ENCODE measurements at places on chromosomes 2 and 18.

DNA sequence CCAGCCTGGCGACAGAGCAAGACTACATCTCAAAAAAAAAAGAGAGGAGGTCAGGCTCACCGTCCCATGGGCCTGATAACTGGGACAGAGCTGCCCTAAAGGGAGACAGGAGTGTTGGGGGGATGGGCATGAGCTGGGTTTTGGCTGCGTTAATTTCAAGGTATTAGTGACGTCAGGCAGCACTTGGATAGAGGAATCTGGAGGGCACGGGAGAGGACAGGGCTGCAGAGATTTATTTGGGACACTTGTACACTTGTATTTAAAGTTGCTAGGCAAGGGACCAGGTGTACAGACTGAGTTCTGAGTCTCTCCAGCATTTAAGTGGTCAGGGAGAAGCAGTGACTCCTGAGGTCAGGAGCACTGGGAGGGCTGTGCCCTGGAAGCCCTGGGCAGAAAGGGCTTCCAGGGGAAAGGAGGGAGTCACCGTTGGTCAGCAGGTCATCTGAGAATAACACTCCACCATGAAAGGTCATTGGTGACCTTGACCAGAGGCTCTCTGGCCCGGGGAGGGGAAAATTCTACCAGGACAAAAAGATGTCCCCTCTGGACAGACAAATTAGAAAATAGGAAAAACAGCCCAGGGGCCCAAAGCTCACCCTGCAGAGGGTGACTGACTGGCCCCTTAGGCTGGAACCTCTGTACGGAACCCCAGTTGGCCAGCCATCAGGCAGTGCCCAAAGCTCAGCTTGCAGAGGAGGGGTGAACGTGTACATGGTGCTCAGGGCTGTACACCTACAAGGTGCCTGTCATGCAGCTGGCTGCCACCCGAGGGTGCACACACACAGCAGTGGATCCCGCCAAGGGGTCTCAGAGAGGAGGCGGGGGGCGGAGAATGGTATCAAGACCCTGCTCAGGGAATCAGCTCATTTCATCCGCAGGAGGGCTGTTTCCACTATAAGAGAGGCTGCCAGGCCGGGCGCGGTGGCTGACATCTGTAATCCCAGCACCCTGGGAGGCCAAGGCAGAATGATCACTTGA lies 23.0 kb upstream of the CNNM3 start:
- DNase-seq: no peak

GRCh38 chr2:128543646-128544045 lies 225.0 kb upstream of the HS6ST1 start:
- no peak for DNase-seq

DNA sequence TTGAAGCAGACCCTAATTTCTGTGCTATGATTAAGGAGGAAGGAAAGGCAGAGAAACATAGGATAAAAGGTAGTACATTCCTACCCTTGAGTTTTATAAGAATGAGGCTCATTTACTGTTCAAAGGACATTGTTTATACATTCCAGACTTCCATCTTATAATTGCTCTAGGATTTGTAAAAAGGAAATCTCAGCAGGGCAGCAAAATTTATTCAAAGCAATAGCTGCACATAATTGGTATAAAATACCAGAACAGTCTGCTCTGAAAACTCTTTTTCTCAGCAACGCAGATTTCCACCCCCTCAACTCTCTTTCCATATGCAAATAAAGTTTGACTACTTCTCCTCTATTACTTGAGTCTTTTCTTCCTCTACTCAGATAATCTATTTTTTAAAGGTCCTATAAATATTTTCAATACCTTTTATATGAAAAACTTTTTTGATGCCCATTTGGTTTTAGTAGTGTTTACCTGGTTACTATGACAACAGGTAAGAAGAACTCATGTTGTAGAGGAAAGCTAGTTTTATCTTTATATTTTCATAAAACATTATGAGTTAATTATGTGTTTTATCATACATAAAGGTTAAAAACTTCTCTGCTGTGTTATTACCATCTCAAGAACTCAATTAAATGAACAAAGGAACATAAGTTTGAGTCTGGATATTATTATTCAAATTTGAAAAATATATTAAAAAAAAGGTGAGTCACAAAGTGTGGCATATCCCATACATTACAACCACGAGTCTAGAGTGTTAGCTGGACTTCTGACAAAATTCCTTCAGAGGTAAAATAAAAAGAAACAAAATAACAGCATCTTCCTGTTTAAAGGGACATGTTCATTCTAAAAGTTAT lies 19.9 kb downstream of the RBMS1 start:
- no peak for DNase-seq

DNA sequence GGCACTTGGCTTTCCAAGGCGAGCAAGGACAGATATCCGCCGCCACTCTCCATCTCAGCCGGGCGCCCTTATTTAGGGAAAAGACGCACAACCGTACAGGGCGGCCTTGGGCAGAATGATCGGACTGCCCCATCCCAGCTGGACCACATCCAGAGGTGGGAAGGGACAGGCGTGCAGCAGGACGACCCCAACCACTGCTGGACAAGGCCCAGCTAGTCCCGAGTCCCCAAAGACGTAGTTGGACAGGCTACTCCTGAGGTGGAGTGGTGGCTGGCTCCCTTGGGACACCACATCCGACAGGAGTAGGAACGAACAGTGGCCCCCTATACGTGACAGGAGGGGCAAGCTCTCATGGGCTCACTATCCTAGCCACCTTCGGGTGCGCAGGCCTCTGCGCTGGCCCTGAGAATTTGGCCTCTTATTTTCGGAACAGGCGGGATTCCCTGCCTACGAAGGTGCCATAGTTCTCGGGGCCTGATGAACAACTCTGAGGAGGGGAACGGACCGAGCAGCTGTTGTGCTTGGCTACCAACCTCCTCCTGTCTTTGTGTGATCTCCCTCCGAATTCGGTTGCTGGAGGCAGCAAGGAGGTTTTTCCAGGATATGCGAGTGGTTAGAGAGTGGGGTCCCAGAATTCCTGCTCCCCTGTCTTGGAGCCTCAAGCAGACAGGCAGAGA lies 2.3 kb downstream of the FEV start:
- no peak for DNase-seq

DNA sequence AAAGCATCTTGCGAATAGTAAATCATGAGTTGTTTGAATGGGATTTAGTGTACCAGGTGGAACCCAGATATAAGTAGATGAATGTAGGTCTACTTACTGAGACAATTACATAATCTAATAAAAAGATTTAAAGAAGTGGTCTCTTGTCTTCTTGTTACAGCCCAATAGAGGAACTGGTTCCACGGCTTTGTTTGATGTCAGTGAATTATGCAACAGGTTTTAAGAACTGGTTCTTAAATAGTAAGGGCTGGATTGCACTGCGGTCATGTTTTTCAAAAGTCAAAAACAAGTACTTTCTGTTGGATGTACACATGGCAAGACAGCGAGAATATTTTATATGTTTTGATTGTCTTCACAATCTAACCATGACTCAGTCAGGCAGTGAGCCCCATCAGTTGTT lies 15.4 kb upstream of the SLC9A2 start:
- DNase-seq: no peak

- peak; percentile 74 for DNase-seq
Observed at GRCh38 chr18:70523035-70523791, 234.4 kb downstream of the SOCS6 start.

GRCh38 chr18:4691836-4692235 lies 236.7 kb upstream of the DLGAP1 start:
- no peak for DNase-seq

DNA sequence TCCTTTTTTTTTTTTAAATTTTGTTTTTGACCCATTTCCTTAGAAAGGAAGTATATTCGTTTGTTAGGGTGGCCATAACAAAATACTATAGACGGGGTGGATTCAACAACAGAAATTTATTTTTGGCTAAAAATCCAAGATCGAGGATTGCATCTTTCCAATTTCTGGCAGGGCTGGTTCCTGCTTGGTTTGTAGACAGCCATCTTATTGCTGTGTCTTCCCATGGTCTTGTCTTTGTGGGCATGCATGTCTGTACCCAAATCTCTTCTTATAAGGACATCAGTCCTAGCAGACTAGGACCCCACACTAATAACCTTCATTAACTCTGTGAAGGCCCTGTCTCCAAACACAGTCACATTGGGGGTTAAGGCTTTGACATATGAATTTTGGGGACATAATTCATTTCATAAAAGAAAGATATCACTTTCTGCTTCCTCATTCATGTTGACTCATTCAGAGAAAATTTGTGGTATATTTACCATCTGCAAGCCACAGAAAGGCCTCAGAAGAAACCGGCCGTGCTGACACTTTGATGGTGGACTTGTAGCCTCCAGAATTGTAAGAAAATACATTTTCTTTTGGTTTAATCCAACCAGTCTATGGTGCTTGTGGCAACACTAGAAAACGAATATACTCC lies 262.1 kb downstream of the LPIN1 start:
- no peak for DNase-seq

- DNase-seq: no peak
Observed at GRCh38 chr18:46319783-46320182, 215.6 kb downstream of the HAUS1 start.

GRCh38 chr2:83069724-83070123 lies 1389.4 kb downstream of the SUCLG1 start:
- DNase-seq: peak; percentile 20

GRCh38 chr18:22005191-22005841 lies 164.1 kb upstream of the GATA6 start:
- DNase-seq: no peak

- no peak for DNase-seq
Observed at GRCh38 chr2:134306521-134306920, 52.6 kb downstream of the MGAT5 start.

DNA sequence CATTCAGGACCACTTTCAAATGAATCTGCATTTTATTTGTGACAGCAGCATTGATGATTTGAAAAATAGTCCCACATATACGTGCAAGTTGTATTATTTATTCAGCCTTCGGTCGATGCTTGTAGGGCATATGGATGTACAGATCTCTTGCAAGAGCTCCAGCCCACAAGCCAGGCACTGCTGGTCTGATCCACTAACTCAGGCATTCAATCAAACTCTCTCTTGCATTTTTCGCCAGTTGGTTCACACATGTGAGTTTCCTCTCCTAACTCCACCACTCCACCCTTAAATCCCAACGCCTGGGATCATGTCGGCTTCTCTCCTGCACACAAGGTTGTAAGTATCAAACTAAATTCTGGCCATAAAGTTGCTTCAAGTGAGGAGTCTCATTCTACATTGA lies 318.7 kb downstream of the CYP26B1 start:
- no peak for DNase-seq

GRCh38 chr2:55842046-55842445 lies 81.5 kb downstream of the EFEMP1 start:
- DNase-seq: no peak

DNA sequence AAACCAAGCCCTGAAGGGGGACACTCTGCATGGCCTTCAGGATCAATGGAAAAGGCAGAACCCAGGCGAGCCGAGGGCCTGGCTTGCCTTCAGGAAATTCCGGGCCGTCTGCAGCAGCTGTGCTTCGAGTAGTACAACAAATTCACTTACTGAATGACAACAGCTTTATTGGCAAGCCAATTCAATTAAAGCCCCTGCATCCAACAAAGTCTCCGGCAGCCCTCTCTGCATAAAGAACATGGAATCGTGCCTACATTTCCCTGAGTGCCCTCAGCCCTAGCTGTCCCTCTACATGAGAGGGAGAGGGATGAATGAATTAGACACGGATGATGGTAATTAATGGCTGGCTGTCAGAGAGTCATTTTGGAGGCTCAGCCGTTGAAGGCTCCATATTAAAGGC lies 189.0 kb downstream of the BCL11A start:
- DNase-seq: no peak

DNA sequence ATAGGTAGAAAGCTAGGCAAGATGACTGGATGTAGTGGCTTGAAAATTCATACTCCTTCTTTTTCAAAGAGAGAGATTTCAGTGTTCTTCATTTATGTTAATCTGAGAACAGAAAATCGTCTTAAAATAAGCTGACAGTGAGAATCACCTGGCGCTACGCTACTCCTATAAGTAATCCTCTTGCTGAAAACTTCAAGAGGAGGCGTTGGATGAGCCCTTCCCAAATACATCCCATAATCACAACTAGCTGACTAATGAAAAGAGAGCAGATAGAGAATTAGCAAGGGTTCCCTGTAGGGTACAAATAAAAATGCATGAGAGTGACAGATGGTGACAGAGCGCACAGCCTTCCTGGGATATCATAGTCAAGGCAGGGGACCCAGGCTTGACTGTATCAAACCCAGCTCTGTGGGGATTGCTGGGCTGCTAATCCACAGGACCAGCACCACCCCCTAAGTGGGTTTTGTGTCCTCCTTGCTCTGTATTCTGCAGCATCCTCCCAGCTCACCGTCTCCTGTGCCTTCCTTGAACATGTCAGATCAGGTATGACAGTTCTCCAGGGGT lies 280.2 kb downstream of the SP3 start:
- no peak for DNase-seq

GRCh38 chr2:210586381-210586780 lies 30.0 kb downstream of the CPS1 start:
- DNase-seq: no peak

DNA sequence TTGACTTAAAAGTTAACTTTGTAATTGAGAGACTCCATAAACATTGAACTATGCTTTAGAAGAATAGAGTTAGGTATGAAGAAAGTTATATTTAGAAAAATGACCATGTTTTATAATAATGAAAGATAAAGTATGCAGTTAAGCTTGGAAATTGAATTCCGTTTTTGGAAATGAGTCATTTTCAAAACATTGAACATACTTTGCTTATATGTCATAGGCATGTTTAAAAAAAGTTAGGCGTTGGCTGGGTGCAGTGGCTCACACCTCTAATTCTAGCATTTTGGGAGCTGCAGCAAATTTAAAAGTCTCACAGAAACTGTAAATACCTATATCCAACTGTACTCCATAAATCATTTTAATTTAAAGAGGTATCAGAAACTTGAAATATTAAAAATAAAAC lies 607.4 kb downstream of the CBLN2 start:
- DNase-seq: no peak

- DNase-seq: no peak
Observed at GRCh38 chr2:224433442-224433841, 31.5 kb upstream of the FAM124B start.

DNA sequence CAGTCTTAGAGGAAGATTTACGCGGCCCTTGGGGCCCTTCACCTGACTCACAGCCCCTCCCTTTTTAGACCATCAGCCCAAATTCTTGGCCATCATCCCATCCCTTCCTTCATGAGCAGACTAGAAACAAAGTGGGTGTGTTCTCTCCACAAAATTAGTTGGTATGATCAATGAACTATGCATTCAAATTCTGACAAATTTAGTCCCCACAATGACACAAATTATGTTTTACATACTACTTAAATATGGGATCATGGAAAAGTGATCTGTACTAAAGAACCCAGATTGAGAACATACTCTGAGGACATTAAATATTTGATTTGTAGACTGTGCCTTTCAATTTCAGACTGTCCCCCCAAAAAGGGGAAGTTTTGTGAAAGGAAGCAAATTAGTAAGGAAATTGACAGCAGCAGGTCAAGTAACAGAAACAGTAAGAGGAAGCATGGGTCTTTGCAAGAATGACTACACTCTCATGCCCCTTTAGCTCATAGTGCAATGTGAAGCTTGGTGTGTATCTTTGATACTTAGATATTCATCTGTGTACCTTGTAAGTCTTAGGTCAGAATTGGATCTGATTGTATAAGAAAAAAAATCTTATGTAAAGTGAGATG lies 2.2 kb upstream of the MAPRE2 start:
- no peak for DNase-seq
